ENCODE measurements at places on chromosomes 1 and 21.
A peak's percentile ranks its signal among the peaks of the same experiment; 100 is the strongest.

- DNase-seq, result peak; percentile 52
These were observed 4.6 kb downstream of the PEAR1 start for GRCh38 chr1:156898161-156898566.

GRCh38 chr1:193321242-193321840 lies 134.9 kb upstream of the B3GALT2 start:
- DNase-seq, result no peak

DNA sequence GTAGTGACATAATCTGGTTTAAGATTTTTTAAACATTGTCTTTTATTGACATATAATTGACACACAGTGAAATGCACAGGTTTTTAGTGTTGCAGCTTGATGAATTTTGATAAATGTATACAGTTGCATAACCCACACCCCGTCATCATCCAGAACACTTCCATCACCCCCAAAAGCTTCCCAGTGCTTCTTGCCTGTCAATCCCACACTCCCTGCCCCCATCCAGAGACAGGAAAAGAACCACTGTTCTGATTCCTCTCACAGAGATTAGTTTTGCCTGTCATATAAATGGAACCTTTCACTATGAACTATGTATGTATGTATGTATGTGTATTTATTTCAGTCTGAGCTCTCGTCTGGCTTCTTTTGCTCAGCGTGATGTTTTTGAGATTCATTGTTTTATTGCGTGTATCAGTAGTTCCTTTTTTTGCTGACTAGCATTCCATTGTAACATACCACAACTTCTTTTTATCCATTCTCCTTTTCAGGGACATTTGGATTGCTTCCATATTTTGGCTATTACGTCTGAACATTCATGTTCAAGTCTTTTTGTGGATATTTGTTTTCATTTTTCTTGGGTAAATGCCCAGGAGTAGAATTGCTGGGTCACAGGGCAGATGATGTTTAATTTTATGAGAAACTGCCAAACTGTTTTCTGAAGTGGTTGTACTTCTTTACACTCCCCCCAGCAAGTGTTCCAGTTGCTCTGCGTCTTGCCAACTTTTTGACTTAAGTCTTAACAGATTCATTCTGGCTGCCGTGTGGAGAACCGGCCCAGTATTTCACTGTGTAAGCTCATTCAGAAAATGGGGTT lies 8.7 kb downstream of the UBIAD1 start:
- no peak for DNase-seq

- DNase-seq, result peak; percentile 19
These were observed 30.7 kb upstream of the KIAA1614 start for GRCh38 chr1:180881806-180882509.

DNA sequence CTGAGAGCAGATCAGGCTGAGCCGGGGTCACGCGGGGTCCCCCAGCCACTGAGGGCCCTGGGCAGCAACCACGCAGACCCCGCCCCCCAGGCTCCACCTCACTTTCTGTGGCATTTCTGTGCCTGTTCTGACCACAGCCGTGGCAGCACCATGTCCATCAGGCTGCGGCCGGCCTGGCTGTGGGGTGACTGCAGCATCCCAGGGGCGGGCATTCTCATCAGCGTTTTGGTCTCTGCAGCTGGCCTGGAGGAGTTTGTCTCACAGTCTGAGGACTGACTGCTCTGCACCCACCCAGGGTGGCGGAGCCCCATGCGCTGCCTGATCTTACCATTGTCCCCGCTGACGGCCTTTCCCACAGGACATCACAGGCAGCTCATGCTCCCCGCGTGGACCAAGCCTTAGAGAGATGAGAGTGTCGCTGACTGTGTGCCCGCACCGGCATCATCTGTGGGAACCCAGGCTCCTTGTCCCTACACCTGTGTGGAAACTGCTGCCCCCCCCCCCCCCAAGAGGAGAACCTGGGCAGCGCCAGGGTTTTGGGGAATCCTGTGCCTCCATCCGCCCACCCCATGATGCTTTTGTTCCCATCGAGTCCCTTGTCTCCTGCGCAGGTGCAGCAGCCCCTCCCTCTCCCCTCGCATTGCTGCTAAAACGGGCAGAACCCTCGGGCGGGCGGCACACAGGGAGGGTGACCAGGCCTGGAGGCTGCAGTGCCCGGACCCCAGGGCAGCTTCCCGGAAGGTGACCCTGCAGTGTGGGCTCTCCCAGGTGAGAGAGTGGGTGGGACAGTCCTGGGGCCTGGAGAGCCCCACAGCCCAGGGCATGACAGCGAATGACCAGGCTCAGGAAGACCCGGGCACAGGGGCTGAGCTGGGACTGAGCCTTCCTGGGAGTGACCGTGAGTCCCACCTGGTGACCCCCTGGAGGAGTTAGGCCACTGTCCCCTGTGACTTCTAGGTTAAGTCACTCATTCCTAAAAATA lies 1.8 kb downstream of the KRTAP10-1 start:
- DNase-seq, result no peak

- no peak for DNase-seq
These were observed 16.5 kb downstream of the PRRX1 start for GRCh38 chr1:170680428-170680827.

DNA sequence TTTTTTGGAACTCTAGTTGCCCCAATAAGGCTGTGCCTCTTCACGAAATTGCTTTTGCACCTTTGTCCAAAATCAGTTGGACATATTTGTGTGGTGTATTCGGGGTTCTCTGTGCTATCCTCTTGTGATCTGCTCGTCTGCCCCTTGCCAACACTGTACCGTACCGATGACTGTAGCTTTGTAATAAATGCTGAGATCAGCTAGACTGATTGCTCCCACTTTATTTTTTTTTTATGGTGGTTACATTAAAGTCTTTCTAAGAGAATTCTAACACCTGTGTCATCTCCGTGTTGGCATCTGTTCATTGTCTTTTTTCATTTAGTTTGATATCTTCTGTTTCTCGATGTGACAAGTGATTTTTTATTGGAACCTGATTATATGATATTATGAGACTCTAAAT lies 94.1 kb downstream of the ADARB1 start:
- no peak for DNase-seq

GRCh38 chr1:206892351-206892984 lies 4.8 kb upstream of the IL24 start:
- DNase-seq, result no peak

DNA sequence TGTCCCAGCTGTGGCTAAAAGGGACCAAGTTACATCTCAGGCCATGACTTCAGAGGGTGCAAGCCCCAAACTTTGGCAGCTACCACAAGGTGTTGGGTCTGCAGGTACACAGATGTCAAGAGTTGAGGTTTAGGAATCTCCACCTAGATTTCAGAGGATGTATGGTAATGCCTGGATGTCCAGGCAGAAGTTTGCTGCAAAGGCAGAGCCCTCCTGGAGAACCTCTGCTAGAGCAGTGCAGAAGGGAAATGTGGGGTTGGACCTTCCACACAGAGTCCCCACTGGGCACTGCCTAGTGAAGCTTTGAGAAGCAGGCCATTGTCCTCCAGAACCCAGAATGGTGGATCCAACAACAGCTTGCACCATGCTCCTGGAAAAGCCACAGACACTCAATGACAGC lies 10.1 kb upstream of the PHGDH start:
- DNase-seq, result no peak

GRCh38 chr1:118333601-118334210 lies 148.7 kb upstream of the SPAG17 start:
- no peak for DNase-seq

GRCh38 chr1:10429868-10430215 lies 391 bp upstream of the CENPS start:
- DNase-seq, result no peak
